Lung microvascular endothelial cell (primary cell): ENCODE measurements at places on chromosomes 1 and 21. TPM values are rescaled to one million over a fixed set of nuclear protein-coding genes. Genes with fewer than 3 reads are reported as not detected.

DNA sequence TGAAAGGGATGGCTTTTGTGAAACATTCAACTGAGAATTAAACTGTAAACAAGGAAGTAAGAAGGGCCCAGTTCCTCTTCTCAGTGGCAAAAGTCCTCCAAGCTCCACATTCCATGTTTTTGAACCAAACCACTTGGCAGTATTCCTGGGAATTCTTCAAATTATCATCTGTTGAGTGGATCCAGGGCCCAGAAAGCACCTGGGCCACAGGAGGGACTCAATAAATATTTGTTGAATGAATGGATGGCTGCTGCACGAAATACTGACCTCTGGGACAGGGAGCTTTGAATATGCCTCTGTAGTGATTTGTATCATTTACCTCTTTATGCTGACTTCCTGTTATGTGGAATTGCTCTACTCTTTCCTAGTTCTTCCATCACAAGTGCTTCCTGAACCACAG lies 4.7 kb downstream of the SLC35F3 start:
- DNase-seq = no peak

The KRTAP11-1 gene
- total RNA-seq = not detected in 2 replicates

GRCh38 chr1:117665556-117666270 lies 59.9 kb downstream of the TENT5C start:
- no peak for DNase-seq

DNA sequence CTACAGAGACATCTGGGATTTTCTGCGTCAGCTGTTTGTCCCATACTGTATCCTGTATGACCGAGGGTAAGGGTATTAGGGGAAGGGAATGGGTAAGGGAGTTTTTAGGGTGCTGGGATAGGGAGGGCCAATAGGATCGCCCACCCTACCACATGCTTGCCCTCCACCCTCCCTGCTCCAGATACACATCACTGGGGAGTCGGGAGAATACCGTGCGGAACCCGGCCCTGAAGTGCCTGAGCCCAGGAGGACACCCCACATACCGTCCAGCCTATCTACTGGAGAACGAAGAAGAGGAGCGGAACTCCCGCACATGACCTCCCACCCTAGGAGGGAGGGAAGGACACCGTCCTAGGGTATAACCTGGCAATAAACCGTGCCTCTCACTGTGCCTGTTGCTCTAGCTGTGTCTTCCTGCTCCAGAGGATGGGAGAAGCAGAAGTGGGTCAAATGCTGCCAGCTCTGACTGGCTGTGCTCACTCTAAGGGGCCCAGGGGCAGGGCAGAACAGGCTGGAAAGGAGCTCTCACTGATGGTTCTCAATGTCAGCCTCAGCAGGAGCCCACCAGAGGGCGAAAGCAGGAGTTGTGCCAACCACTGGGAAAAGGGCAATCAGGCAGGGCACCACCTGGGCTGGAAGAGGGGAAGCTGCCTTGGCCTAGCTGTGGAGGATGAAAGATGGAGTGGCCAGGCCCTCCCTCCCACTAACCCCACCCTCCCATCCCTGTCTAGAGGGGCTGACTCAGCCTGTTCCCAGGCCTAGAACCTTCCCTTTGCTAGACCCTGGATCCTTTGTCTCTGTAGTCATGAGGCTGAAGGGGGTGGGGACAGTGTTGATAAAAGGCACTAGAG lies 440 bp upstream of the LENEP start:
- DNase-seq = no peak

- DNase-seq = no peak
Observed at GRCh38 chr1:207826557-207827487, 75.0 kb downstream of the CD46 start.

The FCRL4 gene
- total RNA-seq = not detected in 2 replicates

DNA sequence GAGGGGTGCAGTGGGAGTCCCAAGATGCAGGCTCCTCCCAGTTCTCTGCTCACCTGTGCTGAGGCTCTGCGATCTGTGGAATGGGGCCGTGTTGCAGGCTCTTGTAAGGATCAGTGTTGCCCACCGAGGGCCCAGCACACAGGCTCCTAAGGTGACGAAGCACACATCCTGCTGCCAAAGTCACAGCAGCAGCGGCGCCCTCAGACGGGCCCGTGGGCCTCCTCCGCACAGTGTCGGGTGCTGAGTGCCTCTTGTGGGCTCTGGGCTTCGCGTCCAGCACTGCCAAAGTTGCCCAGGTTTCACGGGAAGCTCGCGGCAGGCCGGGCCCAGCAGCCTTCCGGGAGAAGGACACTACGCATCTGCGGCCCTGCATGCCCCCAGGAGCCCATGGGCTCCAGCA lies 72.1 kb upstream of the ABCG1 start:
- no peak for DNase-seq

DNA sequence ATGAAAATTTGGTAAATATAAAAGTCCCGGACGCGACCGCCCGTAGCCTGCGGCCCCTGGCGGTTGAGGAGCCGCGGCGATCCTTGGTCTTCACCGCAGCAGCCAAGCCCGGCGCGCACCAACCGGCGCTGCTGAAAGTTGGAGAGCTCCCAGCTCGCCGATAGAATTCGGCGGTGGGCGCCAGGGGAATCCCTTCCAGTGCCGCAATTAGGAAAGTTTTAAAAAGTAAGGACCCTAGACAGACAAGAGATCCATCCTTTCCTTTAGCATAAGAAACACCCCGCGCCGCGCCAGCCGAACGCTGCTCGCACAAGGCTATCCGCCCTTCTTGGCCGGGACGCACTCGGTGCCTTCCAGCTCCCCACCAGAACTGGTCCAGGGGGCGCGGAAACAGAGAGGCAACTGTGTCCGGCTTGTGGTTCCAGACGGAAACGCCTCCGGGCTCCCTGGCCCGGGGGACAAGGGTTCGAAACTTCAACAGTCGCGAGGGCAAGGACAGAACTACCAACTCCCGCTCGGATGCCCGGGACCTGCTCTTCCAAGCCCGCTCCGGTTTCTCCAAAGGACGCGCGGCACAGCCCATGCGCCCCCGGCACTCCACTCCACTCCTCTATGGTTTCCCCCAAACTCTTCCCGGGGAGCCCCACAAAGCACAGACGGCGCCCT lies 1.7 kb downstream of the FAM78B start:
- peak; percentile 75 for DNase-seq

DNA sequence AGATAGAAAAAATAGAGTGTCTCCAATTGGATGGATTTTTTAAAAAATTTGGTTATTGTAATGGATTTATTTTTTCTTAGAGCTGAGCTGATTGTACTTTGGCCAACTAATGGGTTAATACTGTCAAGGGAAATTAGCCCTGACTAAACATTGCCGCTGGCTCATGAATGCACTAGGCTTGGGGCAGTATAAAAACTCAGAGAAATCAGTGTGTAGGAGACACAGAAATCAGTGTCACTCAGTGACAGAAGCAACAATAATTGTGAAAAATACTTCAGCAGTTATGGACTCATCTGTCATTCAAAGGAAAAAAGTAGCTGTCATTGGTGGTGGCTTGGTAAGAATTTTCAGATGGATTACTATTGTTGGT lies at the start of gene KMO:
KMO (plus strand) TSS at position 217 of the 370 bp plus-strand sequence; CDS start at position 284, 67 bp downstream.
- peak; percentile 36 for DNase-seq
